ENCODE measurements at places on chromosomes 5 and 9. TPM values are rescaled to one million over a fixed set of nuclear protein-coding genes. Genes with fewer than 3 reads are reported as not detected.

EIF4E1B gene
- total RNA-seq = not detected

GAPVD1 gene
- 43.1 TPM for total RNA-seq

LMX1B gene
- 1.2 TPM for total RNA-seq

MCTP1 gene
- total RNA-seq = 46.4 TPM

FOXD4 gene
- total RNA-seq = 0.14 TPM

NR5A1 gene
- not detected for total RNA-seq

ADAMTS19 gene
- not detected for total RNA-seq

GRXCR2 gene
- not detected for total RNA-seq

ZNF454 gene
- not detected for total RNA-seq

ADRB2 gene
- 0.07 TPM for total RNA-seq

GPR151 gene
- total RNA-seq = not detected

ZNF474 gene
- not detected for total RNA-seq

GABRA1 gene
- not detected for total RNA-seq

QRFP gene
- not detected for total RNA-seq

PDE6A gene
- 0.02 TPM for total RNA-seq

PCDHGA11 gene
- 0.52 TPM for total RNA-seq

NEUROG1 gene
- total RNA-seq = not detected

LPAR1 gene
- 1.2 TPM for total RNA-seq

ERCC8 gene
- 26.1 TPM for total RNA-seq

CBY3 gene
- total RNA-seq = not detected

KIF20A gene
- 35.2 TPM for total RNA-seq

FBN2 gene
- 29.8 TPM for total RNA-seq

ECPAS gene
- 141 TPM for total RNA-seq

HARS2 gene
- 34.8 TPM for total RNA-seq

SPATA31C1 gene
- not detected for total RNA-seq

CYLC2 gene
- total RNA-seq = not detected
